ENCODE measurements at places on chromosomes 3 and 15.

DNA sequence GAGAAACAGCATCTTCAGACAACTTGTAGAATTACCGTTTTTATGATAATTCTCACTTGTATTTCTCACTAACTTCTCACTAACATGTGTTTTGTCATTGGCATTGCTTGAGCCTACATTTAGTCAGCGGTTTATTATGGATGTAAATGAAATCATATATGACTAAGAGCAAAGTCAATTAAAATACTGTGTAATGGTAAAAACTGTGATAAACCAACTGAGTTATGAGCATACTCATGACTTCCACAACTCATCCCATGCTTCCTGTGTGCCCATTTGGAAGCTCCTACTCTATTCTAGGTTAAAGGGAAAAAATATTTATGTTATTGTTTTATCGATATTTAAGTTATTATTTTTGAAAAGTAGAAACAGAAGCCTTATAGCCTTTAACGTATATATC lies 12.8 kb downstream of the PXK start:
- no peak for DNase-seq

DNA sequence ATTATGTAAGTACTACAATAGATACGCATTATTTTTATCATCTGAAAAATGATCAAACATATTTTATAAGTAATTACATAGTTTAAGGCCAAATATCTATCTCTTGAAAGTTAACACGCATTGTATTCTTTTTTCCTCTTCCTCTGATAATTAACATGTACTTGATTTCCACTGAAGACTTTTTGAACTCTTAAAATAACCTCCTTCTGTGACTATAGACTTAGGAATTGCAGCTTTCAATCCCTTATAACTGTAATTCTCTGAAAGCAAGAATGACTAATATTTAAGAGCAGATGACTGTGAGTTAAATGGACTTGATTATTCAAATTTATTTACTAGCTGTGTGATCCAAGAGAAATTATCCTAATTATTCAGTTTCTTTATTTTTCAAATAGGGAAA lies 730.6 kb upstream of the NECTIN3 start:
- DNase-seq = no peak

GRCh38 chr3:43872301-43872700 lies 181.6 kb downstream of the ABHD5 start:
- no peak for DNase-seq

- DNase-seq = no peak
Measured at GRCh38 chr15:73196113-73196512, 143.8 kb downstream of the NEO1 start.

DNA sequence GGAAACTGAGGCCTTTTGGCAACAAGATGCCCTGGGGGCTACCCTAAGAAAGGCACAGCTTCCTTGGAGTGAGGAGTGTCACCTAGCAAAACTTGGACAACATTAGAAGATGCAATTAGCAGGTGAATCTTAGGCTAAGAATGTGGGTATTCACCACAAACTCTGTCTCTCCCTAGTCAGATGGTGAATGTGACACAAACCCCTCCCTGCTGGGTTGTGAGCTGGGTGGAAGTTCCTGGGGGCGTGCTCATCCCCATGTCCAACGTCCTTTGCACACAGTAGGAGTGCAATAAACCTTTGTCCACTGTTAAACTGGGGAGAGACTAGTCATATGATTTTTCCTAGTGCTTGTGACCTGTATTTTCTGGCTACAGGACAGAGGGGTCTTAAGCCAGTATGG lies 67.1 kb upstream of the SH3GL3 start:
- no peak for DNase-seq

GRCh38 chr3:30017901-30018300 lies 588.5 kb upstream of the TGFBR2 start:
- no peak for DNase-seq

- no peak for DNase-seq
Measured at GRCh38 chr15:78339559-78339958, 594 bp upstream of the CRABP1 start.

- no peak for DNase-seq
Measured at GRCh38 chr3:45554006-45554666, 40.4 kb upstream of the LIMD1 start.

GRCh38 chr3:181568248-181568647 lies 143.5 kb upstream of the SOX2 start:
- no peak for DNase-seq

- DNase-seq = no peak
Measured at GRCh38 chr3:47540281-47540680, 26.8 kb upstream of the ELP6 start.

DNA sequence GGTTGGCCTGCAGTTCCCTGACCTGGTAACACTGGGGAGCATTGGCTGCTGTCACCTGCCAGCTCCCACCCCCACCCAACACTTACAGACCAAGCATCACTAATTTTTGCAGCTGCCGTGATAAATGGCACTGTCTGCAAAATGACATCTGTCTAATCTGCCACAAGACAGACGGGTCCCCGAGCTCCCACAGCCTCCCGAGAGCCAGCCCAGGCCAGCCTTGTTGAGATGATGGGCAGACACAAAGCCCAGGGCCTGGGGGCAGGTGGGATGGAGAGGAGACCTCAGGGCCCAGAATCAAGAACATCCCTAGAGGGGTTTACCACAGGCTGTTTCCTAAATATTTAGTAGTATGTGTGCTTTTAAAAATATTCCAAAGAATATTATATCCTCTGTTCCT lies 203.4 kb downstream of the TBC1D2B start:
- no peak for DNase-seq

DNA sequence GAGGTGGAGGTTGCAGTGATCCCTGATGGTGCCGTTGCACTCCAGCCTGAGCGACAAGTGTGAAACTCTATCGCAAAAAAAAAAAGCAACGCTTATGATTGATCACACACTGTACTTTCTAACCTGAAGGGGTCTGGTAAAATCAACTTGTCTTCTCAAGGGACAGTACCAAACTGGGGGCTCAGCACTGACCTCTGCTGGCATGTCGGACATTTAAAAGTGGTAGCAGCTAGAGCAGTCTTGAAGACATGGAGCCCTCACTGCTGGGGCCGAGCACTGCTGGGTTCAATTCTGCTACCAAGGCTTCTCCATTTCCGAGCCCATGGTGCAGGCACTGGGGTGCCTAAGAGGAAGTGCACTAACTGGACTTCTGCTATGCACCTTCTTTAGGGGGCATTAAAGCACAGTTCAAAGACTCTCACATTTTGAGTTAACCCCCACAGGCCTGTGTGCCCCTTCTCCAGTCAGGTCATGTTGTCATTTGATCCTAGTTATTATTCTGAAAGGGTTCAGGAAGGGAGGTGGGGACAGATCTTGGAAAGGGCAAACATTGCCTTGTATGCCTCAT lies 26.4 kb upstream of the LAMP3 start:
- no peak for DNase-seq

DNA sequence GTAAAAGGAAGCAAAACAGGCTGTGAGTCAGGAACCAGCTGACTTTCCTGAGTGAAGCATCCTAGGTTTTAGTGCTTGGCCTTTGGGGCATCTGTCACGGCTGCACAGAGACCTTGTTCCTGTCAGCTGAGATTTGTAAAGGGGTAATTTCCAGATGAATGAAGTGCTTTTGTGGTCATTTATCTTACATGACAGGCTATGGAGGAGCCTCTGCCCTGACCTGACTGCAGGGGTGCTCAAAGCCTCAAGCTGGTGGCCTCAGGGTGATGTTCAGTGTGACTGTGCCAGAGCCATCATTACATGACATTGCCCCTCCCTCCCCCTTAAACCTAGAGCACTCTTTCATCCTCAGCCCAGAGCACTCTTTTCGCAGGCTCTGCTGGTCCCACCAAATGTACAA lies 132.5 kb downstream of the ARNT2 start:
- no peak for DNase-seq

DNA sequence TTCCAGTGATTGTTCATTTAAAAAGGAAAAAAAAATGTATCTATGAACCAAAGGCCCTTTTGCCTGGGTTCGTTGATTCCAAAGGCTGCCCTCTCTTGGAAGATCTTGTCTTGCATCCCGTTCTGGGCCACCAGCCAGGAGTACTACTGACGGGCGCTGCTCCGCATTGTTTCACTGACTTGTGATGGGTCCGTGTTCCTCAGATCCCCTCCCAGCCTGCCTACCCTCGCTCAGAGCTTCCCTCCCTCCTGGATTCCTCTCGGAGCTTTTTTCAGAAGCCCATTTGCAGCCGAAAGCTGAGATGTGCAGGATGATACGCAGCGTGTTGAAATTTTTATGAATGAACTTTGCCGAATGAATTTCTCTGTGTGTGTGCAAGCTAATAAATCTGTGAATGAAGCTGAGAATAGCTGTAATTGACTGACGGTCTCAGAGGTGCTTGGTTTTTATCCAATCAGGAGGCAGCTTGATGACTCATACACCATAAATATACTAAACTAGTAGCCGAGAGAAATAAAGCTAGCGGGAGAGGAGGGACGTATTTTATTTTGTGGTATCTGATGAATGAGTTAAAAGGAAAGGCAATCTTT lies at the start of gene SHC4:
Gene SHC4 (minus strand): TSS at position 396 of the 590 bp plus-strand sequence. CDS start 904 bp downstream, outside the sequence.
- no peak for DNase-seq

DNA sequence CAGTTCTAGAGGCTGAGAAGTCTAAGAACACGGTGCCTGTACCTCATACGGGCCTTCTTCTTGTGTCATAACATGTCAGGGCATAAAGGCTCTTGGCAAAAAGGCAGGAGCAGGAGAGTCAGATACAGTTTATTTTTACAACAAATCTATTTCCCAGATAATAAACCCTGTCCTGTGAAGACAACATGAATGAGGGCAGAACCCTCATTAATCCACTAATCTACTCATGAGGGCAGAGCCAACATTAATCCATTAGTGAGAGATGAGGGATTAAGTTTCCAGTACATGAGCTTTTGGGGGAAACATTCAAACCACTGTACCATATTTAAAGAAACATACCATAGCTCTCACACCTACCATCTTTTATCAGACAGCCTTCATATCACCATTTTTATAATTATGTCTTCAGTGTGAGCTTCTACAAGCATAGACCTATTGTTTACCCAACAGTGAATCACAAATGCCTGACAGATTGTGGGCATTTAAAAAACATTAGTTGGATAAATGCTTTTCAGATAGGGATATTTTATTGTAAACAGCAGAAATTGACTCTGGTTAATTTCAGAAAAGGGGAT lies 645.8 kb downstream of the GRM7 start:
- no peak for DNase-seq

GRCh38 chr3:50246517-50246954 lies 10.5 kb downstream of the GNAI2 start:
- peak; percentile 75 for DNase-seq

- DNase-seq = no peak
Measured at GRCh38 chr3:138253609-138254008, 66.5 kb downstream of the ARMC8 start.

- no peak for DNase-seq
Measured at GRCh38 chr3:169334991-169335390, 328.5 kb downstream of the MECOM start.

GRCh38 chr15:89475661-89476060 lies 20.7 kb downstream of the RHCG start:
- DNase-seq = no peak

GRCh38 chr3:194224471-194225417 lies 88.8 kb downstream of the HES1 start:
- DNase-seq = no peak

GRCh38 chr3:128707928-128708494 lies 18.0 kb upstream of the RAB7A start:
- no peak for DNase-seq

DNA sequence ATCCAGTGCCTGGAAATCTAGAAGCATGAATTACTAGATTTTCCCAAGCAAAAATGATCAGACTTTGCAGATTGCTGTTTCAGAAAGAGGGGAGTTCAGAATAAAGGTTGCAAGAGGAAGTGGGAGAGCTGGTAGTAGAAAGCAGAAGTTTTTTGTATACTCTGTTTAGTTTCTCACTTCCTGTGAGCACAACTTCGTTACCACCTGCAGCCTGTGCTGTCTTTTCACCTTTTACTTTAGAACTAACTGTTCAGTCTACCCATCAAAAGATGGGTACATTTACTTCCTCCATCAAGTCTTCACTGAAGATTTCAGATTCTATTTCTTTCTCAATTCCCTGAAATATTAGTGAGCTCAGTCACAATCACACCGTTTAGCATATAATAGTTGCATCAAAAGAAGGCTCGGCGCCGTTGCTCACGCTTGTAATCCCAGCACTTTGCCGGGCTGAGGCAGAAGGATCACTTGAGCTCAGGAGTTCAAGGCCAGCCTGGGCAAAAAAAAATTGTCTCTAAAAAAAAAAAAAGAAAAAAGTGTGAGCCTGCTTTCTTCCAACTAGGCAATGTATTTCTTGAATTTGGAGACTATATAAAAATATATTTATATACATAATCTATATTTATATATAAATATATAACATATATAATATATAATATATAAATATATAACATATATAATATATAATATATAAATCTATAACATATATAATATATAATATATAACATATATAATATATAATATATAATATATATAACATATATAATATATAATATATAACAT lies 1.8 kb upstream of the CEP97 start:
- no peak for DNase-seq

DNA sequence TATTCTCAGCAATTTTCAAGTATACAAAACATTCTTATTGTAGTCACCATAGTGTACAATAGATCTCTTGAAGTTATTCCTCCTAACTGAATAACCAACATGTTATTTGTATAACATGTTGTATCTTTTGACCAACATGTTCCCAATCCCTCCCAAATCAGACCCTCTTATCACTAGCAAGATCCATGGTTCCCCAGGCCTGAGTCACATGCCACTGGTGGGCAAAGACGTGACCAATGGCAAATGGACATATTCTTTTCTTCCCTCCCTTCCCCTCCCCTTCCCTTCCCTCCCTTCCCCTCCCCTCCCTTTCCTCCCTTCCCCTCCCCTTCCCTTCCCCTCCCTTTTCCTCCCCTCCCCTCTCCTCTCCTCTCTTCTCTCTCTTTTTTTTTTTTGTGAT lies 45.4 kb downstream of the AMOTL2 start:
- DNase-seq = no peak

GRCh38 chr3:139261754-139262586 lies 81.8 kb upstream of the MRPS22 start:
- no peak for DNase-seq

- DNase-seq = no peak
Measured at GRCh38 chr3:24156466-24156865, 211.4 kb downstream of the NR1D2 start.

GRCh38 chr3:138417559-138417982 lies 16.8 kb upstream of the ESYT3 start:
- DNase-seq = peak; percentile 38

GRCh38 chr3:9630550-9631139 lies 18.7 kb upstream of the MTMR14 start:
- no peak for DNase-seq

DNA sequence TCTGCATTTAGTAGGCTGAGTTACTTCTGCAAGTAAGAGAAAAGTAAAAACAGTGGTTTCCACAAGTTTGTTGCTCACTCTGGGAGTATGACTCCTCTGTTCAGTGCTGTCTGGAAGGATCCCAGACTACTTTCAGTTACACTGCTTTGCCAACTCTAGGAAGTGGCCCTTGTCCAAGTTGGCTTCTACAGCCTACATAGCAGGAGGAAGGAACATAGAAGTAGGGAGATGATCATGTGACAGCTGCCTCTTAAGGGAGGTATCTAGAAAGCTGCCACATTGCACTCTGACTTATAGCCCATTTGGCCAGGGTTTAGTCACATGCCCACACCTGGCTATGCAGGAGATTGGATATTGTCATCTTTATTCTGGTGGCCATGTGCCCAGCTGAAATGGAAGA lies 298.1 kb downstream of the NSUN3 start:
- no peak for DNase-seq
